ENCODE measurements at places on chromosomes 7 and 10.

- H3K4me3 ChIP-seq, result no peak overlapping the region
- DNase-seq, result no peak
- no peaks in the 10 kb centered on the region for H3K4me1 ChIP-seq
- H3K27me3 ChIP-seq, result peaks cover 27% of the 10 kb centered on the region
- H3K27ac ChIP-seq, result no peak overlapping the region
Observed at GRCh38 chr10:77177589-77177988, 460.0 kb downstream of the KCNMA1 start.

DNA sequence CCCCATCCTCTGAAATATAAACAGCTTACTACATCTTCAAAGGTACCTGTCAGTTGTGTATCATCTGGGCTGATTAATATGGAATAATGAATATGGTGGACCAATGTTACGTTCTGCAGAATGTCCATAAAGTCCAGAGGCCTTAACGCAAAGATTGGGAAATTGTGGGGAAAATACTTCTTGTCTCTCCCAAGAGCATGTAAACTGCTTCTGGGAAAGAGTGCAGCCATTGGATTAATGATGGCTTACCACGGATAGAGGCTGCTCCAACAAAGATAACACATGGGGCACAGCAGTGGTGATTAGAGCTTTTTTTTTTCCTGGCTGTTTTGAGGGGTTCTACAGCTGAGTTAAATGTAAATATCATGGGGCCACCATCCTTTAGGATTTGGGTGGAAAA lies 340.4 kb upstream of the AKR1E2 start:
- no peak overlapping the region for H3K27ac ChIP-seq
- H3K4me1 ChIP-seq, result peaks cover 13% of the 10 kb centered on the region
- H3K36me3 ChIP-seq, result no peaks in the 10 kb centered on the region
- H3K27me3 ChIP-seq, result peaks cover 10% of the 10 kb centered on the region
- no peak for DNase-seq

DNA sequence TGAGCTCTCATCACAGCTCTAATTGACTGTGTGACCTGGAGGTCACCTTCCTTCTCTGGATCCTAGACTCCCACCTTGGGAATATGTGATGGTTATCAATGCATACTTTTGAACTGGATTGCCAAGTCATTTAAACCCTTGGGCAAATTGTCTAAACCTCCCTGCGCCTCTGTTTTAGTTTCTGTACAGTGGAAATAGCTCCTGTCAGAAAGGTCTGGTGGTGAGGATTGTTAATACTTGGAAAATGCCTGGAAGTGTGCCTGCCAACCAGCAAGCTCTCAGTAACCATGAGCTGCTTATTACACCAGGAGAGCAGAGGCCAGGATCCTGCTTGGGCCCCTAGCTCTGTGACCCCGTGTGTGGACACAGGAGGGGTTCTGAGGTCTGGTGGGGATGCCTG lies 108.7 kb upstream of the PPIF start:
- H3K4me1 ChIP-seq, result peaks cover 17% of the 10 kb centered on the region
- no peaks in the 10 kb centered on the region for H3K27me3 ChIP-seq
- no peaks in the 10 kb centered on the region for H3K36me3 ChIP-seq
- no peak overlapping the region for H3K27ac ChIP-seq
- no peak overlapping the region for H3K4me3 ChIP-seq

DNA sequence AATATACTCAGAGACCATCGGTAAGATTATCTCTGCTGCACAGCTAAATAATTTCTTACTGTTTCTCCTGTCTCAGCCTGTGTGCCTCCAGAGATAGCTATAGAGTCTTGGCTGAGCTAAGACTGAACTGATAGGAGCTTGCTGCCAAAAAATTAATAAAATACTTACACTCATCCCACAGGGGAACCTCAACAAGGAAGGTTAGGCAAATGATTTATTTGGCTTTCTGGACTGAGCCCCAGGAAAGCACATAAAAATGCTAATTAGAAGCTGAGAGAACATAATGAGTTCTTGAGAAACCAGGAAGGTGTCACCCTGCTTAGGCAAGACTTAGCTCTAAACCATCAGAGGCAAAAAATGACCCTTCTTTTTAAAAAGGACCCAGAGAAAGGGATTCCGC lies 534.5 kb downstream of the TNS3 start:
- H3K27me3 ChIP-seq, result peaks cover 6% of the 10 kb centered on the region
- no peak for DNase-seq
- H3K4me3 ChIP-seq, result no peak overlapping the region
- H3K36me3 ChIP-seq, result no peaks in the 10 kb centered on the region
- no peaks in the 10 kb centered on the region for H3K4me1 ChIP-seq
- no peak overlapping the region for H3K27ac ChIP-seq

DNA sequence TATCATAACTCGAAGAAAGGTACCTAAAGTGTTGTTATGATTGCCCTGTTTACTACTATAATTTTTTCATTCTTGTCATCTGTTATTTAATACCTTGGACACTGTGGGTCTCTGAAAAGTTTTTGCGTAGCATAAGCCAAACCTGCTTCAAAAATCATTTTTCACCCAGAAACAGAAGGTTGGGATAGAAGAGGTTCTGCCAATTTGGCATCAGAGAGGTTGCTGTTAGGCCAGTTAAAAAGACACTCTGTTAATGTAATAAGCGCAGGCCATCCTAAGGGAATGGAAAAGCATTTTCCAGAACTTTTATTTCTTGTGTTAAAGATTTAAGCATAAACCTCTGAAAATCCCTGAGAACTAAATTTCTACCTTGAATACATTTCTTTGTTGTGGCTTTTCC lies 212.2 kb downstream of the BMPER start:
- no peaks in the 10 kb centered on the region for H3K36me3 ChIP-seq
- no peaks in the 10 kb centered on the region for H3K4me1 ChIP-seq
- H3K27me3 ChIP-seq, result no peaks in the 10 kb centered on the region

DNA sequence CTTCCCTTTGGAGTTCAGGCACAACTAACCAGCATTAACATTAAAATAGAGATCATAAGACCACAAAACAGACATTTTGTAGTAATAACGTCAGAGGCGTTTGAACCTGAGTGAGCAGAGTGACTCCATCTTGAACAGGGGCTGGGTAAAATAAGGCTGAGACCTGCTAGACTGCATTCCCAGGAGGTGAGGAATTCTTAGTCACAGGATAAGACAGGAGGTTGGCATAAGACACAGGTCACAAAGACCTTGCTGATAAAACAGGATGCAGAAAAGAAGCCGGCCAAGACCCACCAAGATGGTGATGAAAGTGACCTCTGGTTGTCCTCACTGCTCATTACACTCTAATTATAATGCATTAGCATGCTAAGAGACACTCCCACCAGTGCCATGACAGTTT lies 493.2 kb upstream of the AUTS2 start:
- H3K27me3 ChIP-seq, result no peaks in the 10 kb centered on the region
- H3K4me3 ChIP-seq, result no peak overlapping the region
- no peaks in the 10 kb centered on the region for H3K4me1 ChIP-seq
- H3K36me3 ChIP-seq, result no peaks in the 10 kb centered on the region

- H3K4me1 ChIP-seq, result peaks cover 3% of the 10 kb centered on the region
- H3K36me3 ChIP-seq, result no peaks in the 10 kb centered on the region
- H3K4me3 ChIP-seq, result no peak overlapping the region
- no peaks in the 10 kb centered on the region for H3K27me3 ChIP-seq
Observed at GRCh38 chr10:5470062-5470751, 29.2 kb downstream of the CALML5 start.
